Naive B cell (primary cell): ENCODE measurements at places on chromosomes 6 and 20.

- DNase-seq: no peak
These were observed 19.9 kb downstream of the SPINT3 start for GRCh38 chr20:45495501-45495941.

DNA sequence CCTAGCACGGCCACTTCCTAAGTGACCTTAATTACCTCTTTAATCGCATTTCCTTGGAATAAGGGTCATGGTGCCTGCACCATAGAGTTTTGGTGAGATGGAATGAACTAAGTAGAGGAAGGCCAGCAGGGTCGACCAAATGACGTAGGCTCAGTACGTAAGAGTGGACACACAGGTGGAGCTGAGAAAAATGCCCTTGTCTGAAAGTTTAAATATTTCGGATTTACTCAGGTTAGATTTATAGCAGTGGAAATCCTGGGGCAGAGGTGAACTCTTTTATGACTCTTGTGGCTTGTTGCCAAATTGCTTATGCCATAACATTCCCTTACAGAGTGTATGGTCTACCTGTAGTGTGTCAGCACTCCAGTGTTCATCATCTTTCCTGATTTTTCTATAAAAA is 23.6 kb upstream of the BTBD3 start:
- DNase-seq: no peak

DNA sequence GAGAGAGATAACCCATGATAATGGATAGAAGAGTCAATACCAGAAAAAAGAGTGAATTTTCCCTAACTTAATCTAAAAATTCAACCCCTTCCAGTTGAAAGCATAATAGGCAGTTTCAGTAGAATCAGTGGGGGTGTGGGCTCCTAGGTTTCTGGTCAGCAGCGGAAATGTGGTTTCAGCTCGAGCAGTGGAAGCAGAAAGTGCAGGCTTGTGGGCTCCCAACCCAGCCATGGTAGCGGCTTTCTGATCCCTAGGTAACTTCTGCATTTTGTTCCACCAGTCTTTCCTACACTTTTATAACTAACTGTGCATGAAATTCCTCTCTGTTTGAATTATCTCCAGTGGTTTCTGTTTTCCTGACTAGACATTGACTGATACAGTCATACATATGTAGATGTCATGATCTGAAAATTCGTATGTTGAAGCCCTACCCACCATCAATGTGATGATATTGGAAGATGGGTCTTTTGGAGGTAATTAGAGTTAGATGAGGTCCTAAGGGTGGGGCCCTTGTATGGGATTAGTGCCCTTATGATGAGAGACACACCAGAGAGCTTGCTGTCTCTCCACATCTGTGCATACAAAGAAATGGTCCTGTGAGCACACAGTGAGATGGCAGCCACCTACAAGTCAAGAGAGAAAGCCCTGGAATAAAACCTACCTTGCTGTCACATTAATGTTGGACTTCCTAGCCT is 6.5 kb upstream of the DDO start:
- DNase-seq: no peak

- DNase-seq: no peak
These were observed 29.7 kb upstream of the TMX4 start for GRCh38 chr20:8049310-8049709.

DNA sequence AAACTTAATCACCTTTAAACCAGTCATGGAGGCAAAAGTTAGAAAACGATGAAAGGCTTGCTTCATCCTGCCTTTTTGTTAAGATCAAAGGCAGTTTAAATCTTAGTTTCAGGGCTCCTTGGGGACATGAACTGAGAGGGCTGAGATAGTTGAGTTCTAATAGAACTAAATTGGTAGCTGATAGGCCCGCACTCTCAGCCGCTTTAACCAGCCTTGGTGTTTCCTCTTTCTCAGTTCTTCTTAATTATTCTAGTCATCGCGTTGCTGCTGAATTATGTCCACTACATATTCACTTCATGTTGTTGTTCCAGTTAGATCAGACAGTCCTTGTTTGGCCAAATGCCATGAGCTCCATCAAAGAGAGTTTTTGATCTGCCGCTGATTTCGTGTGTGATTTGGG is 72.5 kb downstream of the ANKS1A start:
- DNase-seq: no peak

GRCh38 chr6:108888745-108889144 is 40.5 kb downstream of the ARMC2 start:
- no peak for DNase-seq

DNA sequence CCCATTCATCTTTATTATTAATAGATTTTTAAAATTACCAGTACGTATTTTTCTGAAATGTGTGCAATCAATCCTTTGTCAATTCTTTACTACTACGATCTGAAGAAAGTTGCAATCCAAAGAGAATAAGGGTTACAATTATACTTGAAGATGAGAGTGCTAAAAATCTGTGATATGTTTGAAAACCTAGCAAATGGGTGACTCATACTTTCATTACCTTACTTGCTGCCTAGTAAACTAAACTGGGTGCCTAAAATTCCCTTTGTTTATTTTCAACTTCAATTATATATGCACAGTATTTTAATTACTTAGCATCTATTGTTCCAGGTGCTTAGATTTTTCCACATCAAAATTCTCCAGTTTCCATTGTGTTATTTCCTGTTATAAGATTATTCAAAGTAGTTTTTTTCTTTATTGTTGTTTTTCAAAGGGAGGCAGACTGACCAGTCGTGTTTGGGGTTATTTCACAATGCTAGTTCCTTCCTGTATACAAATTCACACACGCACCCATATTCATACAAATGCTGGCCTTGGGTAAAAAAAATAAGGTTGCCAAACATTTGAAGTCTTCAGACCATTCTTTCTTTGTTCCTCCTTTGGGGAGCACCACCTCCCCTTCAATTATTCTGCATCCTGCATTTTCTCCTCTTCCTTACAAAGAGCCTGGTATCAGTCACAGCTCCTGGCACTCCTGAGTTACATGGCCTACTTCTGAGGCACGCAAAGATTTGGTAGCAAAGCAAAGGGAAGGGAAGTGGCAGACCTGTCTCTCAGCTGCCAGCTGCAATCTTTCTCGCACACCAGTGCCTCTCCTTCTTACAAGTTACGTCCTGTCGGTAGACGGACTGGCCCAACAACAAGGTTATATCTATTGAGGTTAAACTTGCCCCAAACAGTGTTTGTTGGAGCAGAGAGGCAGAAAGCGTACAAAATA is 16.2 kb upstream of the FAM135A start:
- no peak for DNase-seq

GRCh38 chr6:30150671-30151395 is 10.2 kb downstream of the TRIM10 start:
- no peak for DNase-seq

GRCh38 chr6:24883618-24884017 is 52.1 kb downstream of the RIPOR2 start:
- no peak for DNase-seq
